Right atrium auricular region (tissue), 2 donors: ENCODE measurements at places on chromosomes 11 and 22. TPM values are rescaled to one million over a fixed set of nuclear protein-coding genes. Genes with fewer than 3 reads are reported as not detected.

DNA sequence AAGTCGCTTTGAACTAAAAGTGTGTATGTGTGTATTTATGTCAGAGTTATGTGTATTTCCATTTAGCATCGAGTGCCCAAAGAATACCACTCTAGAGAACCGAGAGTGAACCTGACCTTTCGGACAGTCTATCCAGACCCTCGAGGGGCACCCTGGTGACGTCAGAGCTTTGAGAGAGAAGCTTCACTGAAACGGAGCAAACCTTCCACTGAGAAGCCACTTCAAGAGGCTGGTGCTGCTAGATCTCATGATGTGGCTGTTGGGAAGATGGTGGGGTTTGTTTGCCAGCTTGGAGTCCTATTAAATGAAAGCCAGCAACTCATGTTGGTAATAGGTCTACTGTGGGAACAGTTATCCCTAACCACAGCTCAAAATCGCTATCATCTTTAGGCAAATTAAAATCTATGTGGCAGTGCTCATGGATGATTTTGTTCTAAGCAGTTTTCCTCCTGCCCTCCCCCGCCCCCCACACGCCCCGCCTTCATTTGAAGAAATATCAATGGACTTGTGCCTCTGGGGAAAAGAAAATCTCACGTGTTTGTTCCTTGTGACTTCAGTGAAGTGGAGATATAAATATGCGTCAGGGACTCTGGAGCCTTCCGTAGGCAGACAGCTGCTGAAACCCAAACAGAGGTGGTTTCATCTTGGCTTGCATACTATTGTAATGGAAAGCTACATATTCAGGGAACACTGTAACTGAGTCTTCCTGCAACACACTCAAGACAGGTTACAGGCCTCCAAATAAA, 22.4 kb upstream of the C11orf96 start:
- no peak for DNase-seq

GRCh38 chr22:44938886-44939285, 70.9 kb downstream of the PHF21B start:
- no peak for DNase-seq

DNA sequence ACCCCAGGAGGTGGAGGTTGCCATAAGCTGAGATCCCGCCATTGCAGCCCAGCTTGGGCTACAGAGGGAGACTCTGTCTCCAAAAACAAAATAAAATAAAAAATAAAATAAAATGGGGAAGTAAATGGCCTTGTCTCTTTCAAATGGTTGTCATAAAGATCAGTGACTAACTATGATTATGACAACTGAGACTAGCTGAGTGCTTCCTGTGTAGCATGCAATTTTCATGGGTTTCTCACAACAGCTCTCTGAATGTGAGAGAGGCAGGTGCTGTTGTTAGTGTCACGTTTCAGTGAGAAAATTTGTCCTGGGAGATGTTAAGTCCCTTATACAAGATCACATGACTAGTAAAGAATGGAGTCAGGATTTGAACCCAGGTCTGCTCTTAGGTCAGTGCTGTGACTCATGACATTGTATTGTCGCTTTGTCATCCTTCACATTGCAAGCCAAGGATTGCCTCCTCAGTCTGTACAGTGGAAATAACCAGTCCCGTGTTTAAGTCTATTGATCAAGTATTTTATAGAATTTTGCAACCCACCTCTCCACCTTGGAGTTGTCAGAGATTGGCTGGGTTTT, 163.3 kb upstream of the CCDC90B start:
- DNase-seq, result no peak

- peak; percentile 76 for DNase-seq
These were observed 5.6 kb upstream of the KIAA0930 start for GRCh38 chr22:45246060-45246985.

DNA sequence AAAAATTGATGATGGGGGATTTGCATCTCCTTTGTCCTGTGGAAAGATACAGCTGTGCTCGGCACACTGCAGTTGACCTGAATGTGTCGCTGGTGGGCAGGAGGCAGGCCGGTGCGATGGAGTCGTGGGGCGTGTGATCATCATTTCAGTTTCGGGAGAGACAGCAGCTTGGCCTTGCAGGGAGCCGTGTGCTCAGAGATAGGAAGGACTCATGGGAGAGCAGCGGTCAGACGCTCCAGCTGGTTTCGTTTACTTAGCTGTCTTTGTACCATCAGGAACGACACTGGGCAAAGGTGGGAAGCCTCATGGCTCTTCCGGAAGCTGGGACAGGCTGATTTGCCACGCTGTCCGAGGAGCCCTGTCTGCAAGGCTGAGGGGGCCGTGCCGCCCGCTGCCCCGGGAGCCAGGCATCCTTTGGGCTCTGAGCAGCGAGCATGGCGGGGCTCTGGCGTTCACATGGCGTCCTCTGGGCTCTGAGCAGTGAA, 32.7 kb downstream of the GRAMD4 start:
- DNase-seq, result peak; percentile 67

CEND1 gene
- not detected for total RNA-seq

TPH1 gene
- 0.96 TPM for total RNA-seq

SLC22A6 gene
- not detected for total RNA-seq

NUDT22 gene
- total RNA-seq, result 73.3 TPM

TCIRG1 gene
- 50.7 TPM for total RNA-seq

TIMM10B gene
- total RNA-seq, result 19.8 TPM

ENDOD1 gene
- 27.7 TPM for total RNA-seq
